AG09309 (cell line): ENCODE measurements at places on chromosomes 3 and 15.

- no peak for DNase-seq
Observed at GRCh38 chr3:178078953-178079352, 457.3 kb upstream of the KCNMB2 start.

DNA sequence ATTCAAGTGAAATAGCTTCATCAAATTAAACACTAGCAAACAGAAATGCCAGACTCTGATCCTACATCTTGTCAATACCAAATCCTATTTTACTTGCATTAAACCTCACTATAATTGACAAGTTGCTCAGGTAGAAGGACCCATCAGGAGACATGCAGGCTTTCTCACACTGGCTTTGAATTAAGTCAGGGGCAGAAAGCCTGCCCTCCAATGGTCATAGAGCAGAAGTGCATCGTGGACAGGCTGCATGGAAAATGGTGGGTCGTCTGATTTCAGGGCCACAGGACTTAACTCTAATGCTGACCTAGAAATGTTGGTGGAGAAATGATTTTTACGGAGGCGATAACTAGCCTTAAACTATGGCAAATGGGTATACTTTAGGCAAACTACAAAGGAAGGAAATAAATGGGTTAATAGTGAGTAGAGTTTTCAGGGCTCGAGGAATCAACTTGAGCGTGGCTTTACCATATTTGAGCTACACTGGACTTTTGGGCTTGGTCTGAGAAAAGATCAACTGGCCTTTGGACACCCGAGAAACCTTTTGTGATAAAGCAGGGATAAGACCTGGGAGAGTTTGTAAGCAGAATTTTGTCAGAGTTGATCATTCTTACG is 283.9 kb downstream of the GRM7 start:
- DNase-seq = no peak

- no peak for DNase-seq
Observed at GRCh38 chr3:188779281-188779980, 392.3 kb upstream of the TPRG1 start.

GRCh38 chr3:15602146-15602536 is 596 bp downstream of the BTD start:
- DNase-seq = no peak

GRCh38 chr3:130300888-130301287 is 44.6 kb upstream of the COL6A5 start:
- DNase-seq = no peak

GRCh38 chr15:99103279-99103678 is 1.6 kb upstream of the SYNM start:
- DNase-seq = no peak
